ENCODE measurements at places on chromosomes 3 and 15.
A peak's percentile ranks its signal among the peaks of the same experiment; 100 is the strongest.

DNA sequence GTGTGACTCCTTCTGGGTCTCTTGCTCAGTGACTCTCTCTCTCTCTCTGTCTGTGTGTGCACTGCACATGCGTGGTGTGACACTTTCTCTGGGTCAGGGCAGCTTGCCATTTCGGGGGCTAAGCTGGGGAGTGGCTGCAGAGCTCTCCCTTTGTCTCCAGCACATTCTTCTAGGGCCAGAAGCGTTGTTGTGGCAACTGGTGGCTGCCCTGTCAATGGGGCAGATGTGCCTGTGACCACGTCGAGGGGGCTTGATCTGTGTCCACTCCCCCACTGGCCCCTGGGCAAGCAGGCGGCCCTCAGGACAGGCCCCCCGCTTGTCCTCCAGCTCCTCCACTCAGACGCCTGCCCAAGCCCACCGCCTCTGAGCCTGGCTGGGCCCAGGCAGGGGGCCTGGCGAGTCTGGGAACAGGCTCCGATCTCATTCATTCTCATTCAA lies 67.8 kb downstream of the WNT7A start:
- DNase-seq: no peak

GRCh38 chr3:29285471-29286071 lies 4.7 kb downstream of the RBMS3 start:
- DNase-seq: no peak

DNA sequence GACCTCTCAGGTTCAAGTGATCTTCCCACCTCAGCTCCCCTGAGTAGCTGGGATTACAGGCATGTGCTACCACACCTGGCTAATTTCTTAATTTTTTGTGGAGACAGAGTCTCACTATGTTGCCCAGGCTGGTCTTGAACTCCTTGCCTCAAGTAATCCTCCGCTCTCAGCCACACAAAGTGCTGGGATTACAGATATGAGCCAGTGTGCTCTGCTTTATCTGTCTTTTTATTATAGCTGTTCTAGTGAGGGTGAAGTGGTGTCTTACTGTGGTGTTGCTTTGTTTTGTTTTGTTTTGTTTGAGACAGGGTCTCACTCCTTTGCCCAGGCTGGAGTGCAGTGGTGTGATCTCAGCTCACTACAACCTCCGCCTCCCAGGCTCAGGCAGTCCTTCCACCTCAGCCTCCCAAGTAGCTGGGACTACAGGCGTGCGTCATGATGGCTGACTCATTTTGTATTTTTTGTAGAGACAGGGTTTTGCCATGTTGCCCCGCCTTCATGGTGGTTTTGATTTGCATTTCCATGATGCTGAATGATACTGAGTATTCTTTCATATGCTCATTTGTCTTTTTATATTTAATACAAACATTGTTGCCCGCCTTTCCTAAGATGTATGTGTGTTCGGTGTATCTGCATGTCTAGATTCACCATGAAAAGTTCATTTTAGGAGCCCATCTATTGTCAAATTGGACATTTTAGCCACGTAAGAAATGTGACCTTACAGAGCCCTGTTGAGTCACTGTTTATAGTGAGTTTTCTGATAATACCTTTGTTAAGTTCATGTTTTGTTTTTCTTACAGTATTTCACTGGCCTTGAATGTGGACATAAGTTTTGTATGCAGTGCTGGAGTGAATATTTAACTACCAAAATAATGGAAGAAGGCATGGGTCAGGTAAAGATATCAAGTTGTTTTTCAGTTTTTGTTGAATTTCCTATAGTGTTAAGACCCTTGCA lies 80.6 kb downstream of the ARIH1 start:
- DNase-seq: no peak

GRCh38 chr15:84782346-84782745 lies 34.0 kb downstream of the ZNF592 start:
- no peak for DNase-seq

DNA sequence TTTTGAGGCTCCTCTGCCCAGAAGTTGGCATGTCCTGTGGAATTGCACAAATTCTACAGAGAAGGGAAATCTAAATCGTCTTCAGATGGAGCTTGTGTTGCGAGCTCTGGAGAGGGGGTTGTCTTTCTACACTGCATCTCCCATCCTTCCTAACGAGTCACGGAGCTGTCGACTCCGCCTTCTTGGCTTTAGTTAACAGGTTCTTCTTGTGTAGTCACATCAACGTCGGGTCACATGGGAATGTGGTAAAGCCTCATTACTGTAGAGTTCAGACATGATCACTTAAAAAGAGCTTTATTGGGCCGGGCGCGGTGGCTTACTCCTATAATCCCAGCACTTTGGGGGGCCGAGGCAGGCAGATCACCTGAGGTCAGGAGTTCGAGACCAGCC lies 60.0 kb downstream of the DNASE1L3 start:
- no peak for DNase-seq

DNA sequence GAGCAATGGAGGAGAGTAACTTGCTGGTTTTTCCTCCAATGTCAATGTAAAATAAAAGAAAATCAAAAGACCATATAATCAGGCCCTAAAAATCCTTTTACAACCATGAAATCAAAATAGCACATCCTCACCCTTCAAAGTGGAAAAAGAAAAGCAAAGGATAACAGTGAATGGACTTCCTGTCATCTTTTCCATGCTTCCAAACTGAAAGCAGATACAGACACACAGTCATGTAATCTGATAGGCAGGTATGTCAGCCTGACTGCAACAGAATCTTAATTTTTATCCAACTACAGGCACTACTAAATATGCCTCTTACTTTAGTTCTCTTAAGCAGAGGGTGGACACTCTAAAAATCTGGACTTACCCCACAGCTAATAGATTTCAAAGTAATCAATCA lies 27.8 kb upstream of the IGDCC4 start:
- DNase-seq: no peak

DNA sequence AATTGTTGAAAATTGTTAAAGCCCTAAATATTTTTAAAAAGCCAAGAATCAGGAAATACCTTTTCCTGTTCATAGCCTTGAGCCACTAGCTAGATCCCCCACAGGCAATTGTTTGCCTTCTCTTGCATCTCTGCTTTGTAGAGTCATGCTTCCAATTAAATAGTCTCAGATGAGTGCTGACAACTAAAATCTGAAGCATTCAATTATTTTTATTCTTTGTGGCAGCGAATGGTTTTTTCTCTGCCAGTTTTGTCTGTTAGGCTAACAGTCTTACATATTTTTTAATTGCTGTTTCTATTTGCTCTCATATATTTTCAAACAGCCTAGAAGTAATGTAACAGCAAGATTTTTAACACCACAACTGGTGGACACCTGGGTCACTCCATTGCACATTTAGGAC lies 277.1 kb upstream of the GBE1 start:
- no peak for DNase-seq

DNA sequence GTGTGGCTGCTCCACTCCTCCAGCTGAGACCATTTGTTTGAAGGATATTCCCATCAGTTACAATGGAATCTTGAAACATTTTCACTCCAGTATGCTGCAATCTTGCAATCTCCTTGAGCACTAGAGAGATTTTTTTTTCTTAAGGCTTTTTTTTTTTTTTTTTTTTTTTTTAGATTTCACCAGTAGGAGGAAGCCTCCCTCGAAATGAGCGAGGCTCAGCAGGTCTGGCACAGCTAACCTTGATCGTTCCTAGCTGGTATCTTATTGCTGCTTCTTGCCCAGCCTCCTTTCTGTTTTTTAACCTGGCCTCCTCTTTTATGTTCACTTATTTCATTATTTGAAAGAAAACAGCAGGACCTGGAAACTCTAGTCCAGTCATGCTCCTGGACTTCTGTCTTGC lies 48.1 kb downstream of the RAP2B start:
- peak; percentile 35 for DNase-seq

GRCh38 chr3:68288085-68288484 lies 633.7 kb upstream of the SUCLG2 start:
- no peak for DNase-seq

DNA sequence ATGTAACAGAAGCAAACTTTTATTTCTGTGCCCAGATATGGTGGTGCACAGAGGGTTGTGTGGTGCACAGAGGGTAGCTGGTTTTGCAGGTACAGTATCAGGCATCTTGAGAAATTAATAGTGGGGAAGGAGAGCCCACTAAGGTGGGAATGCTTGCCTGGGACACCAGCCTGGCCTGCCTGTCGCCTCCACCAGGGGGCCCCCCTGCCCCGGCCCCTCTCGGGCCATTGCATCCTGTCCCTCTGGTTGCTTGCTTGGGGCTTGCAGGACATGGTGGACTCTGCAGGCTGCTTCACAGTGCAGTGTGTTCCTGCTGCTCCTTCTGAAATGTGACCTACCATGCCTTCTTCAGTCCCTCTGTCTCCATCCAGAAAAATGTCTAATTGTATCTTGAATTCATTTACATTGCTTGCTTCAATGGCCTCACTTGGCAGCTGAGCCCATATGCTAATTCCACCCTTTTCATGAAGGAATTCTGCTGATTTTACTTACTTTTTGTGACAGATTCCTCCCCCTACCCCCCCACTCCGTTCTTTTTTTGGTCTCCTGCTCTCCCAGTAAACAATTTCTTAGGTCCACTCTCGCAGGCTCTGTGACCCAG lies 73.6 kb downstream of the EEFSEC start:
- no peak for DNase-seq

DNA sequence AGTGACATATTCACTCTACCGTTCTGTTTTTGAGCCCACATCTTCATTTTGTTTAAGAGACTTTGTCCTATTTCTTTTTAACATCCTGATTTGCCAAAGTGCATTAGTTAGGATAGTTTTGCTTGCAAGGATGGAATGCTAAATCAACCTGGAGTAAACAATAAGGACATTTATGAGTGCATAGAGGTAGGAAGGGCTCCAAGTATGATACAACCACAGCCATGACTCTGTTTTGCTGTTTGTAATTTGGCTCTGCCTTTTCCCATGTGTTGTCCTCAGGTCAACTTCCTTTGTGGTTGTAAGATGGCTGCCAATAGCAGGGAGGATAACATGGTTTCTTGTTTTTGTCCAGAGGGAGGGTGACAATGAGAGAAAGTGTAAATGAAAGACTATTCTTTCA lies 66.4 kb upstream of the GOLIM4 start:
- DNase-seq: no peak

DNA sequence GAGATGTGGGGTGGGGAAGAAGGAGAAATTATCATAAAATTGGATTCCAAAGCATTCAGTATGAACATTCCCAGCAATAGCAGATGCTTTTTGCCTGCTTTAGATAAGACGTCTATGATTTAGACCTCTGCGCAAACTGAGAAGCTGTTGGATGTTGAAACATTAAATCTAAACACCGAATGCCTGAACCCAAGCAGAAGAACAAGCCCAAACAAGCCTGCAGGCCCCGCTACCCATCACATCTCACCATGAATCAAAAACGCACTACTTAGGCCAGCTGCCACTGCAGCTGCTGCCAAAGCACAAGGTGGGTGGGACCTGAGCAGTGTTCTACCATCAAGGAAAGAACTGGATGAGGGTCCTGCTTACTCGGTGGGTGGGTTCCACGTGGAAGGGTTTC lies 24.4 kb upstream of the THBS1 start:
- DNase-seq: no peak

DNA sequence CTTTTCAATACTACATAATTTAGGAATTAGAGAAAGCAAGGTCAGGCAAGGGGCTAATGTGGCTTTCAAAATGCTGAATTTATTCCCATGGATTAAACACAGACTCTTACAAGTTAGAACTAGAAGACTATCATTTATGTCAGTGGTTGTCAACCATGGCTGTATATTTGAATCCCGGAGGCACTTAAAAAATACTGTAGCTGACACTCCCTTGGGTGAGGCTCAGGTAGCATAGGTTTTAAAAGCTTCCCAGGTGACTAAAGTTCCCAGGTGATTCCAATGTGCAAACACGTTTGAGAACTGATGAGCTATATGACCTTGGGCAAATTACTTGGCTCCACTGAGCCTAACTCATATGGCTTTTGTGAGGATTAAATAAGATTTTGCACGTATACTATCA lies 29.6 kb downstream of the AAGAB start:
- DNase-seq: no peak

DNA sequence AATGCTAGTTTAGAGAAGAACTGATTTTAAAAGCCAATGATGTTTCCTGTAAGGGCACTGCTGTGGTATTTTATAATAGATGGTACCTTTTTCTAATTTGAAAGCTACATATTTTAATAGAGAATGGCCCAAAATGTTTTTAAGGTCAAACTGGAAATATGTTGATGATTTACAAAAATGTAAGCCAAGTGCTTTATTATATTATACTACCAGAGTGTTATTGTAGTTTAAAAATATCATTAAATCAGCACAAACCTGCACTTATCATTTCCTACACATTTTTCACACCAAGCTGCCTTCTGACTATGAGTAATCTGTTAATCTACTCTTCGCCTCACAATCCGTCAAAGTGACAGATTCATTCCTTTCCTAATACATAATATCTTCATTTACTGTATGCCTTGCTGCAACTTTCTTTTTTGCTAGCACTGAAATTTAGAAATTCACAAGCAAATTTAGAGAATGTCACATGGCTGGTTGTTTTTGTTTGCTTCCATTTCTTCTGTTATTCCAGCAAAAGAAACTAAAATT lies 126.4 kb upstream of the FAM3D start:
- no peak for DNase-seq

GRCh38 chr3:61334783-61335182 lies 83.5 kb upstream of the FHIT start:
- DNase-seq: no peak

GRCh38 chr3:51393564-51393963 lies 2.5 kb downstream of the RBM15B start:
- DNase-seq: no peak

DNA sequence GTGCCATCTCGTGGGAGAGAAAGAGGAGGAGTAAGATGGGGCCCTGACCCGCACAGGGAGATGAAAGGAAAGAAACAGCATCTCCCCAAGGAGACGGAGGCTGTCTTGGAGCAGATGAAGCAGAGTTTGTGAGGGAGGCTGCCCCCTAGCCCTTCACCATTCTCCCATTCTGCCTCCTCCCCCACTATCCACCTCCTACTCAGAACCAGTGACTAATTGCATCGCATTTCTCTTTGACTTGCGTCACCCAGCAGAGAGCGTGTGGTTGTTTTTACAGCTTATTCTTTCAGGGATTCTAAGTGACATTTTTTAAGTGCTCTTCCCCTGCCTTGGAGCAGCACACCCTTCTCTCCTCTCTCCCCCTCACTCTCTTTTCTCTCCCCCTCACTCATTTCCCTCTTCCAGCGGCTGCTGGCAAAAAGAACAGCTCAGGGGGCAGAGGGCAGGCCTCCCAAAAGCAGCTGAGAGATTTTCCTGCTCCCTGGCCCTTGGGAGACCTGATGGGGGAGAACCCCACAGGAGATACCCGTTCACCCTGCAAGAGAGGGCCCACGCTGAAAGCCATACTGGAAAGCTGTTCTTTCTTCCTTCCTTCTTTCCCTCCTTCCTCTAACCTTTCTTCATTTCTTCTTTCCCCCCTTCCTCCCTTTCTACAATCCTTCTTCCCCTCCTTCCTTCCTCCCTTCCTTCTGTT lies 91.8 kb downstream of the MRPL46 start:
- DNase-seq: no peak

DNA sequence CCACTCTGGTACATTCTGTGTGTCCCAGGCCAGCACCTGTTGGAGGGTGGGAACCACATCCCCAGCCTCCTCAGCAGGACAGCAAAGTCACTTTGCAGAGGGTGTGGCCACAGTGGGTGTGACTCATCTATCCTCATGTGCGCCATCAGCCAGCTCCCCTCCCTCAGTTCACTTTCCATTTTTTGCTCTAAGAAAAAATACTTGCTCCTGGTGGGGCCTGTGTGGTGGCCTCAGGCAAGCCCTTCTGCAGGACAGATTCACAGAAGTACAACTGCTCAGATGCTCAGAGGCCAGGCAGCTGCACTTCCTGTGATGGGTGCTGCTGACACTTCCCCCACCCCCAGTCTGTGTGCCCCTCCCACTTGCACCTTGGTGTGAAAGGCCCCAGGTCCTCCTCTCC lies 78.3 kb upstream of the ALDH1L1 start:
- no peak for DNase-seq

GRCh38 chr3:16614033-16615031 lies 9.1 kb upstream of the DAZL start:
- no peak for DNase-seq
